Effector CD8-positive, alpha-beta T cell (primary cell): ENCODE measurements at places on chromosomes 1 and 21.

DNA sequence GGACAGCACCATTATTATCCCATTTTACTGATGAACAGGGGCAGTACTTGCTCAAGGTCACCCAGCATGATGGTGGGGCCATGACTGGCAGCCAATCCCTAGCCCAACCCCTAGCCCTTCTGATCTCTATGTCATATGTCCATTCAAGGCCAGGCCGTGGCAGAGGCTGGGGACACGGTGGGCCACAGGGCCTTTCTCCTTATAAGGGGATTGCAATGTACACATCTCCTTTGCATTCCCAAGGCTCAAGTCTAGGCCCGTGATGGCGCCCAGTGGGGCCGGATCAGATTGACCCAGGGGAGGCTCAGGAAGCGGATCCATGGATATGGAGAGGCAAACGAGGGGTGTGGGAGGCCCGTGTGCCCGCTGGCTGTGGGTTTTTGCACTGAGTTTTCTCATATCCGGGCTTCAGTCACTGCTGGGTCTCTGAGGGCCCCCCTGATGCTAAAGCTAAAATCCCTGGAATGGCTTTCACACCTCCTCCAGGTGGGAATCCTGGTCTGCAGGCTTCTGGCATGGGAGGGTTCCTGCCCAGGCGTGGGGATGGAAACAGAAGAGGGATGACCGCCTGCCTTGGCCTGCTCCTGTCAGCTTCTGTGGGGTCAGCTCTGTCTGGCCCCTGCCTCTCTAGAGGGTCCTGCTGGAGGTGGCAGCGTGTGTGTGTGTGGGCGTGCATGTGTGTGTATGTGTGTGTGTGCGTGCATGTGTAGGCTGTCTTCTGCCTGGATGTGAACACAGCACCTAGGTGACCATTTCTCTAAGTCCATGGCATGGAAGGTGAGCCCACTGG lies 2.1 kb downstream of the MYOM3 start:
- no peak for DNase-seq

DNA sequence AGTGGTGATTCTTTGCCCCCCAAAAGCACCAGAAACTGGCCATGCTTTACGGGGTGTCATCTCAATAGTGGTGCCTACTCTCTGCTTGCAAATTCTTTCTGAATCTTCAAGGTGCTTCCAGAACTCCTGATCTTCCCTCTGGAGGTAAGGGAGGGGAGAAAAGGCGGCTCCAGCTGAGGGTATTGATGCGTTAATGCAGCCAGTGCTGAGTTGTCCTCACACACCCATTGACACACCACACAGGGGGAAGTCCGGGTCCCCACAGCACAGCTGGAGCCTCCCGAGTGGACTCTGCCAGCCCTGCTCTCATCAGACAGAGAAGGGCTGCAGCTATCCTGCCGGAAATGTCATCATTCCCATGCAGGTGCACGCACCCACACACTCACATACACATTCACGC lies 1.2 kb downstream of the VSIG8 start:
- no peak for DNase-seq

DNA sequence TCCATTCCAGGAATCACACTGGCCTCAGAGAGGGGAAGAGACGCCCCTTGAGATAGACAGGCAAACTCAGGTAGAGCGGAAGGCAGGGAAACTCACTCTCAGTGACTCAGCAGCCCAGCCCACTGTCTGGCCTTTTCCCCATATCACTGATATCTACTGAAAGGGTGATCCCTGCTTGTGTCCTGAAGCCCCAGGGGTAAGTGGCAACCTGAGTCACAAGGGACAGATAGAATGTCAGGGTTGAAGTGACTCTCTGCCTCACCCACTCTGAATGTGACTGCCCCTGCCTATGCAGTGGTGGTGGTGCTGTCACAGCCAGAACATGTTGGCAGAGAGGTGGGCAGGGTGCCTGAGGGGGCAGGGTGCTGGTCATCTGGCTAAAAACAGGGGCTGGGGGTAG lies 157.5 kb upstream of the FGGY start:
- DNase-seq: no peak

DNA sequence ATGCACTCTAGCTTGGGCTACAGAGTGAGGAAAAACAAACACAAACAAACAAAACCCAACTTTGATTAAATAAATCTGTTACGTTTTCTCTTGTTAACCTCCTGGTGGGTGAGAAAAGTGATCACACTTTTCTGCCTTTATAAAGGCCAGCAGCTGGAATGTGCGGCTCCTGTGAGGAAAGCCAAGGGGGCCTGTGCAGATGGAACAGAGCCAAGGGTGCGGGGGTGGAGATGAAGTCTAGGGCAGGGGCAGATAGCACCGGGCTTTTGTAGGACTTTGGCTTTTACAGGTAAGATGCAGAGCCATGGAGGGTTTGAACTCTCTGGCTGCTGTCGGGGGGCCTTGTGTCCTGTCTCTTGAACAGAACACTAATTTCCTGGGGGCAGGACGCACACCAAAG lies 40.7 kb upstream of the GPR37L1 start:
- DNase-seq: no peak
